ENCODE measurements at places on chromosomes 11 and 22.
A peak's percentile ranks its signal among the peaks of the same experiment; 100 is the strongest.

GRCh38 chr11:64268893-64269539 is 15.4 kb downstream of the BAD start:
- DNase-seq, result no peak

GRCh38 chr11:20459865-20460264 is 72.3 kb downstream of the PRMT3 start:
- DNase-seq, result no peak

DNA sequence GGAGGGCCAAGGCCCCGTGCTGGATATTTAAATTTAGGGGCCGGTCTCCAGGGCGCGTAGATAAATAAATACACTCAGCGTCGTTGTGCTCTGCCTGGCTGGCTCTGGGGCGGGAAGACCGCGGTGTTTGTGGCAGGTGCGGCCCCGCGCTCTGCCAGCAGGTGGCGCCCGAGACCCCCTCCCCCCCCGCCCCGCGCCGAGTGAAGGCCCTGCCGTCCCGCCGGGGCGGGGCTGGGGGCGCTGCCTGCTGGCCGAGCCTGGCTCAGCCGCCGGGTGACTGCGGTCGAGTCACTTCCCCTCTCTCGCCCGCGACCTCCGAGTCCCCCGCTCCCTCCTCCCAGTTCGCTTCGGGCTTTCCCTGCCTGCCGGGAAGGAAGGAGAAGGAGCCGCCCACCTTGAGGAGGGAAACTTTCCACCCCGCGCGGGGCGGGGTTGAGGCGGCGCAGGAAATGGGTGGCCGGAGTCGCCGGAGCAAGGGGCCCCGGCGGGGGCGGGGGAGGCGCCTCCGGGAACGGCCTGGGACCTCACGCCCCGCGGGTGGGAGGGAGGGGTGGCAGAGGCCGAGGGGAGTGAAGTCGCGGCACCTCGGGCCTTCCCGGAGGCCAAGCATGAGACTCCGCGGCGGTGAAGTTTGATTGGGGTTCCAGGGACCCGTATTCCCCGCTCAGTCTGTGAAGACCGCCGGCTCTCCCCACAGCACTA is 1.6 kb upstream of the EHBP1L1 start:
- peak; percentile 70 for DNase-seq

- no peak for DNase-seq
Measured at GRCh38 chr11:125264100-125265022, 99.8 kb downstream of the PKNOX2 start.

GRCh38 chr11:114316980-114317786 is 21.0 kb downstream of the NNMT start:
- no peak for DNase-seq

DNA sequence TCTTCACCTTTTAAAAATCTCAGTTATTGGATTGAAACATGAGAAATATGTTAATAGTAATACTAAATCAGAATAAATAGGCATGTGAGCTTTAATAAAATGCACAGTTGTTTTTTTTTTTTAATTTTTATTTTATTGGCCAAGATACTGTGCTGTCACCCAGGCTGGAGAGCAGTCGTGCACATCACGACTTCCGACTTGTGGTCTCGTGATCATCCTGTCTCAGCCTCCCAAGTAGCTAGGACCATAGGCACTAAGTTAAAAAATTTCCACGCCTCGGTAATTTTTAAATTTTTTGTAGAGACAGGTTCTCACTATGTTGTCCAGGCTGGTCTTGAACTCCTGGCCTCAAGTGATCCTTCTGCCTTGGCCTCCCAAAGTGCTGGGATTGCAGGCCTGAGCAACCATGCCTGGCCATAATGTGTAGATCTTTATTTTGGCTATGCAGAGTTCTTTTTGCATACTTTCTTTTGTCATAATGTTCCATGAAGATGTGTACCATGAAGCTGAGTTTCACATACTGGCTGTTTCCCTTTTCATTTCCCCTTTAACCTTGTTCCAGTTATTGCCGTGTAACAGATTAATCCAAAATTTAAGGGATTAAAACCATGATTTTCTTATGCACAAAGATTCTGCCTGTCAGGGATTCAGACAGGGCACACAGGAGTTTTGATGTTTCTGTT is 16.0 kb downstream of the CAPRIN1 start:
- no peak for DNase-seq

DNA sequence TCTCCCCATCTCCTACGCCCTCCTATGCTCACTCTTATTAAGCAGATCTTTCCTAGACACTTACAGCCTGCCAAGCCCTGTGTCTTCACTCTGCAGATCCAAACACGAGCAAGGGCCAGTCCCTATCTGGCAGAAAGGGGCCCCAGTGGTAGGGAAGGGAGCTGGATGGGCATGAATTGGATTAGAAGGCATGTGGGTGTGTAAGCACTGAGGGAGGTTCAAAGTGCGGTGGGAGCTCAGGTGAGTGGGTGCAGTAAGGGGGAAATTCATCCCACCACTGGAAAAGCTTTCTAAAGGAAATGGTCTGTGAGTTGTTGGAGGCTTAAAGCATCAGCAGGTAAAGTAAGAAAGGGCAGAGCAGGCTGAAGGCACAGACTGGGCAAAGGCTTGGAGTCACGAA is 5.5 kb downstream of the TMEM132A start:
- DNase-seq, result no peak

DNA sequence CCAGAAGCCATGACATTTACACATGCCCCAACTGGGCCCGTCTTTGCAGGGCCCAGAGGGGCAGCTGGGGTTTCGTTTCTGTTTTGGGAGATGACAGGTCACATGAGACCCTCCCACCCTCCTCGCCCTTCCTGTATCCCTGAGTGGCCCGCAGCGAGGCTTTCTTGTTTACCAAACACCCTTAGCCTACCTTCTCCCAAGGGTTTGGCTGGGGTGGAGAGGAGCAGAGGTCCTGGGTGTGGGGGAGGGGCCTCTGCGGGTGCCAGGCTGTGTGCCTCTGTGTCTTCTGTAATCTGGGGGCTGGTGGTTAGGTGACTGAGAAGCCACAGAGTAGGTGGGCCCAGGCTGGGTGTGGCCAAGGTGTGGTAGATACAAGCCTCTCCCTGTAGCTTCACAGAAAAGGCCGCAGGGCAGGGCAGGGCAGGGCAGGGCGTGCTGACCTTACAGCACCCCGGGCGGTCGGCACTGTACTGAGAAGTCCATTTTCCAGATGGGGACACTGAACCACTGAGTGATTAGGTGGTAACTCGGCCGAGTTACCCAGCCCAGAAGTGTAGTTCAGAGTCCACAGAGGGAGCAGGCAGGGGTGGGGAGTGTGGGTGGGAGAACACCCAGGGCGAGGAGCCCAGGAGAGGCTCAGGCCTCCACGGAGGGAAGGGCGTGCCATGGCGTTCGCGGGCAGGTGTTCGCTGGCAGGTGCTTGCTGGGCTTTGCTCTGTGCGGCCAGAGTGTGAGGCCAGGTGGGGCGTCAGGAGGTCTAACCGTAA is 8.7 kb downstream of the PRR5 start:
- no peak for DNase-seq

GRCh38 chr22:17633217-17633997 is 4.9 kb upstream of the ATP6V1E1 start:
- no peak for DNase-seq

DNA sequence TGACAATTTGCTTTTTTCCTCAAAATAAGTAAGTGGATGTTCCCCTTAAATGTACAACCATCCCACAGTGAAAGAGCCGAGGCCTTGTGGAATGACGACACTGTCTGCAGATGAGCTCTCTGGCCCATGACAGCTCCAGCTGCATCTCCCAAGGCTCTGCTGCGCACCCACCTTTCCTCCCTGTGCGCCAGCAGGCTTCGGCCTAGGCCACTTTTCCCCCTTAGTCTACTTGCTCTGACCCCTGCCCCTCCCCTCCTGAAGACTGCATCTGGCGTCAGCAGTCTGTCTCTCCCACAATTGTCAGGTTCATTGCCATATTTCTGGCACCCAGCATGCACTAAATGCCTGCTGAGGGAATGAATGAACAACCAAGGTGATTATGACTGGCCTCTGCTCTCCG is 2.0 kb downstream of the TOP3B start:
- DNase-seq, result no peak

DNA sequence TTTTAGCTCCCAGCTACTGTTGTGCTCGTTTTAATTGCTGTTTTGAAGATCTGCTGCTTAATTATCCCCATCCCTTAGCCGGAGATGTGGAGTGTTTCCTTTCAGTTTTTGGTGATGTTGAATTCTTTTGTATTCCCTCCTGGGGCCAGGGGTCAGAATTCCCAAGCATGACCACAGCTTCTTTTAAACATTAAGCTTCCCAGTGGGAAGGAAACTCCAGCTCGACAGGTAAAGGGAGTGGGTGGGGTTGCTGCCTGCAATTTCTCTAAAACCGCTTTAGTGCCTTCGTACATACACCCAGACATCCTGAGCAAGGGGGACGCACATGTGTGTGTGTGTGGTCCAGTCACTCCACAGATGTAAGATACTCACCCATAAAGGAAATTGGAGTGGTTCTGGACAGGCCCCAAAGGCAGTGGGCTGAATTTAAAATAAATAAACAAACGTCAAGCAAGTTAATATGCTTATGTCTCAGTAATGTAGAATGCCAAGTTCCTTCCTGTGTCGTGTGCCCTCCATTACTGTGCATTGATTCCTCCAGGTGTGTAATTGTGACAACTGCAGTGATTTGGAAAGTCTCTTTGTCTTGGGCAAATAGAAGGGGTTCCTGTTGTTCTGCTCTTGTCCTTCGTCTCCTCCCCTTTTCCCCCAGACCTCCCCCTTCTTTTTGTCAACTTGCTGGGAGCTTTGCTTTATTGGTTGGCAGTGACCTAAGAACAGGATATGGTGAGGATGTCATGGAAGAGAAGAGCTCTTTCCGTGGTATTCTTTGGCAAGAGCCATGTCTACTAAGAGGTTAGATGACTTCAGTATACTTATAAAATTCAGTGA is 19.2 kb upstream of the ADSL start:
- no peak for DNase-seq

DNA sequence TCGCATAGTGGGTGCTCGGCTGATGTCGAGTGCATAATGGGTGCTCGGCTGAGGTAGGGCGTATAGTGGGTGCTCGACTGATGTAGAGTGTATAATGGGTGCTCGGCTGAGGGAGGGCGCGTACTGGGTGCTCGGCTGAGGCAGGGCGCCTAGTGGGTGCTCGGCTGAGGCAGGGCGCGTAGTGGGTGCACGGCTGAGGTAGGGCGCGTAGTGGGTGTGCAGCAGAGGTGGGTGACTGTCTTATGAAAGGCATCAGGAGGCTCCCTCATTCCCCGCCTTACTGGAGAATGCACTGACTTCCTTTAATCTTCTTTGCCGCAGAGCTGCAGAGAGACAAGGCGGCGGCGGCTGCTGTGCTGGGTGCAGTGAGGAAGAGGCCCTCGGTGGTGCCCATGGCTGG is 33.8 kb downstream of the ARHGAP8 start:
- DNase-seq, result no peak

DNA sequence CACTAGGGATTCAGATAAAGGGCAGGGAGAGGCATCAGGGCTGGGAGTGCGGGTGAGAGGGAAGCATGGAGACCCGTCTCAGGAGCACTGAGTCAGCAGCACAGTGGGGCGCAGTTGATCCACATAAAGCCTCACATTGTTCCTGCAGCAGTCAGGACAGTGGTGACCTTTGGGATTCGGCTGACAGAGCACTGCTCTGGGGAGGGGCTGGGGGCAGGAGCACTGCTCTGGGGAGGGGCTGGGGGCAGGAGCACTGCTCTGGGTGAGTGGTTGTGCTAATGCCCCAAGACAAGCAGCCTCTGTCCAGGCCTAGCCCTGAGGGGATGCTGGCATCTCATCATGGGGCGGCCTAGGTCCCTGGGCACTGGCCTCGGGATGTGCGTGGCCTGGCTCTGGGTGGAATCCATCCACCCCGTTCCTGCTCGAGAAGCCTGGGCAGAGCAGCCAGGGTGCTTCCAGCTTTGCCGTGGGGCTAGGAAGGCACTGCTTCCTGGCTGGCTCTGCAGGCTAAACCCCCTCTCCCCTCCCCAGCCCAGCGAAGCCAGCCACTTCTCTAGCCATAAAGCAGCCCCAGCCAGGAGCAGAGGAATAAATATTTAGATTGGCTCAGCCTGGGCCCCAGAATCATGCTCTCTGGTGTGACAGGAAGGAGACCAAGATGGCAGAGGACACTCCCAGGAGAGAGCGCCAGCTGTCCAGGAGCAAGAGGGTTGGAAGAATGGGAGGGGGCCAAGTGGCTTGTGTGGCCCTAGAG is 7.3 kb downstream of the OAF start:
- no peak for DNase-seq

GRCh38 chr11:78350091-78350645 is 67.5 kb downstream of the GAB2 start:
- no peak for DNase-seq

- no peak for DNase-seq
Measured at GRCh38 chr22:29799217-29799680, 32.1 kb downstream of the UQCR10 start.

DNA sequence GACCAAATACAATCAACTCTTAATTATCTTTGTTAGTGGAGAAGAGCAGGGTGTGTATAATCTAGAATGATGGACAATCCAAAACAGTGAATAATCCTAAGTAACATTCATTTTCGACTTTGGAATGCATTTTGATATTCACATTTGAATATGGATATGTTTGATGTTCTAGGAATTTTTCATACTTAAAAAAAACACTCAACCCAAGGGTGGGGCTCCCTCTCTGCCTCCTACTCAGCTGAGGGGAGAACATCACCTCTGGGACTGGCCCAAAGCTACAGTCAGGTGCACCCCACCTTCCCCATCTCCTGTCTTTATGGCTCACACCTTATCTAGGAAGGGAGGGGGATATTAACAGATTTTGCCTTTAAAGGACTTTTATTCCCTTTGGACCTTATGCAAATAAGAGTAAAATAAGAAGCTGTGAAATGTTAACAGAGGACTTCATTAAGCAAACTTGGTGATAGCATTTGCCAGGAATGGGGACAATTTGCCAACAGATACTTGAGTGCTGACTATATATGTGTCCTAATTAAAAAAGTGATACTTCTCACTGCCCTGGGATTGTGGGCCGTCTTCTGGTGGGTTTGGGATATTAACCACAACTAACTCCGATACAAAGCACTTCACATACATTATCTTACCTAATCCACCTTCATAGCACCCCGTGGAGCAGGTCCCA is 187.0 kb downstream of the ST3GAL4 start:
- no peak for DNase-seq

DNA sequence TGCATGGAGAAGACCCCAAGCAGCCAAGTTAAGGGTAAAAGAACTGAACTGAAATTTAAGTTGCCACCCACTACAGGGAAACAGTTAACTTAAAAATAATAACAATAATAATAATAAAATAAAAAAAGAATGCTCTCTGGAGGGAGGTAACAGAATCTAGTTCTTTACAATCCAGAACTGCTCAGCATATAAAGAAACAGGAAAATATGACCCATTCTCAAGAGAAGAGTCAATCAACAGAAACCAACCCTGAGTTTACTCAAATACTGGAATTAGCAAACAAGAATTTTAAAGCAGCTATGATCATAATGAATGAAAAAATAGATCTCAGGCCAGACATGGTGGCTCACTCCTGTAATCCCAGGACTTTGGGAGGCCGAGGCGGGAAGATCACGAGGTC is 53.8 kb downstream of the DENND5A start:
- DNase-seq, result no peak
